ENCODE measurements at places on chromosomes 6 and 20.
A peak's percentile ranks its signal among the peaks of the same experiment; 100 is the strongest.

- no peak for DNase-seq
Observed at GRCh38 chr6:124057461-124057860, 253.8 kb downstream of the NKAIN2 start.

GRCh38 chr6:25086500-25087091, 150.8 kb upstream of the RIPOR2 start:
- DNase-seq, result no peak

DNA sequence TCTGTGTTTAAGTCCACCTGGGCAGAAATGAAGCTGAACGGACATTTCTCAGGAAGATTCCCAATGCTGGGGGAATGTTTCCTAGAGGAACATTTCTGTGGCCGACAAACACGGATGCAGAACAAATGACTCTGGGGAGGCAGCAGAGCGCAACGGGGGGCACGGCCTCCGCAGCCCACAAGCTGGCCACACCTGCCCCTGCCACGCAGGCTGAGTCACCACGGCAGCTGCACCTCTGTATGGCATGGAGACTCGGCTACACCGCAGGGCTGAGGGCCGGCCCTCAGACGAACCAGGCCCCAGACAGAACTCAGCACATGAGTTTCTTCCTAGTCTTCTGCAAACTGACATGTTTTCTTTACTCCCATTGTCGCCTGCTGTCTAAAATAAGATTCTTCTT, 10.0 kb upstream of the PRR18 start:
- no peak for DNase-seq

DNA sequence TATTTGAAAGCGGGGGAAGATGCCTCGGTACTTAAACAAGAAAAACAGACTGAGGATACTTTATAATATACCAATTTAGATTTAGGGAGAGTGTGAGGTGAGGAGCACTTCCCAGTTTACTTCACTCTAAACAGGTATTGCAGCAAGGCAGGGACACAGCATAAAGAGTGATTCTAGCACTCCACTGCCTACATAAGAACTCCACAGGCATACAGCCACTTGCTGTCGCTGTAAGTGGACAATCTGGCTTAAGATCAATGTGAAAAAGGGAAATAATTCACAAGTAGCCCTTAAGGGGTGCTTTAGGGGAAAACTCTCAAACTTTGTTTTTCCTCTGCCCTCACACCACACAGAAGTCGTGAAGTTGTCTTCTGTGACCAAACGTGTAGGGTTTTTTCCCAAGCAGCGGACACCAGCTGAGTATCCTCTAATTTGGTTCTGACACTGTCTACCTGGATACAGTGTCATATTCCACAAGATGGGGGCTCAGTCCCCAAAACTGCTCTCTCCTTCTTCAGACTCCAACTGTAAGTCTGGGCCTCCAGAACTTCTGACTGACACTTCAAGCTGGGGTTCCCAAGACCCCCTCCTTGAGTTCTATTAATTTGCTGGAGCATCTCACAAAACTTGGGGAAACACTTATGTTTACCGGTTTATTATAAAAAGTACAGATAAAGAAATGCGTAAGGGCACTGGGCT, 9.3 kb downstream of the ADNP start:
- no peak for DNase-seq

DNA sequence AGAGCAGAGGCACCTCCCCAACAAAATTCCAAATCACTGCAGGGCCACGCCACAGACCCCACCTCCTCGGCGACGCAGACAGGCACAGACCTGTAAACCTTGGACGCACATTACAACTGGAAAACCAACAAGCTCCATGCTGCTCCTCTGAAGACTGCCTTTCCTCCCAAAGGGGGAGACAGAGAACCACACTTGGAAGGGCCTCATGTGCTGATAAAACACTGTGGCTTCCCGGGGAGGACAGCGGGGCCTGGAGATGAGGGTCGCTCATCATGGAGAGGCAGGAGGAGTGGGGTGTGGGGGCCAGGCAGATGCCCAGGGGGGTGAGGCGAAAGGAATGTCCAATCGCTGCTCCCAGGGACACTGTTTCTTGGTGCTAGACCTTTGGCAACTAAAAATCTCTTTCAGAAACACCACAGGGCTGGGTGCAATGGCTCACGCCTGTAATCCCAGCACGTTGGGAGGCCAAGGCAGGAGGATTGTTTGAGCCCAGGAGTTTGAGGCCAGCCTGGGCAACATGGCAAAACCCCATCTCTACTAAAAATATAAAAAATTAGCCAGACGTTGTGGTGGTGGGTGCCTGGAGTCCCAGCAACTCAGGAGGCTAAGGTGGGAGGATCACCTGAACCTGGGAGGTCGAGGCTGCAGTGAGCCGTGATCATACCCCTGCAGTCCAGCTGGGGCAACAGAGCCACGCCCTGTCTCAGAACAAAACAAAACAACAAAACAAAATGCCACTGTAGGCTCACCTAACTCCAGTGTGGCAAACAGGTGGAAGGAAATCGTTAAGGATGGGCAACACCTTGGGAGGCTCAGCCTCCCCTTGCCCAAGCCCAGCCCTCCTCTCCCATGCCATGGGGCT, 53.8 kb downstream of the ABHD12 start:
- no peak for DNase-seq

DNA sequence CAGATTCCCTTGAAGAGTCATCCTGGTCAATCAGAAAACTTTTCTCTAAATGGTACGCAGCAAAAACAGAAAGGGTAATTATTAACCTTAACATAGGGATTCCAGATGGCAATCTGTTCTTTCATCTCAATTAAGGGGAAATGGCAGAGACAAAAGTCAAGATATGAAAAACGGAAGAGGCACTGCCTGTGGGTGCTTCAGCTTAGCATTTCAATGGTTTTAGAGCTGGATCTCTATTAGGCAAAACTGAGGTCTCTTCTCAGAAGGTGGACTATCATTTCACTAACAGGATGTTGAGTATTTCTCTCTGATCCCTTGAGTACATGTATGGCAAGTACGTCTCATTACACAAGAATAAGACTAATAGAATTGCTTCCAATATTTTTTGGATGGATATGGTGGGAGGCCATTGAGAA, 296.9 kb downstream of the HIVEP2 start:
- DNase-seq, result no peak

DNA sequence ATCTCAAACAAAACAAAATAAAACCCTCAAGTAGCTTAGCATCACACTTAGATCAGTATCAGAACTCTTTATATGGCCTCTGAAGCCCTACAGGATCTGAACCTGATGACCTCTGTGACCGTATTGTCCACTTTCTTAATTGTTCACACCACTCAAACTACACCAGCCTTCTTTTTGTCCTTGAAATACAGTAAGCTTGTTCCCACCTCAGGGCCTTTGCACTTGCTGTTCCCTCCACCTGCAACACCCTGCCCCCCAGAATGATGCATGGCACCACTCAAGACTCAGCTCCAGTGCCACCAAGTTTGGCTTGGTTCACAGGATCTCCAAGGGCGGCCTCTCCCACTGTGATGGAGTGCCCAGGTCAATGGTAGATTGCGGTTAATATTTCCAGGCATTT, 25.7 kb downstream of the CPNE5 start:
- DNase-seq, result no peak

DNA sequence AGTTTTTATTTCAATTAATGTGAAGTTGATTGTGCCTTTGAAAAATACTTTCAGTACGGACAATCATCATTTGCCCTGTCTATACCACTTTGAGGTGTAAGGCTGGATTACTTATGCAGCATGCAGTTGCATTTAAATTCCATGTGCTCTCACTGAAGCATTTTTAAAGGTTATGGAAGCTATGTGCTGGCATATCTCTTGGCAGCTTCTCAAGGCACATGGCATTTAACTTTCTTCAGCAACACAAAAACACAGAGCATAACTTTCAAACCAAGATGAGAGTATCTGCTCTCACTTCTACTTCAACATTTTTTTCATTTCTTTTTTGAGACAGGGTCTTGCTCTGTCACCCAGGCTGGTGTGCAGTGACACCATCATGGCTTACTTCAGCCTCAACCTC, 360.6 kb upstream of the RUNX2 start:
- no peak for DNase-seq

DNA sequence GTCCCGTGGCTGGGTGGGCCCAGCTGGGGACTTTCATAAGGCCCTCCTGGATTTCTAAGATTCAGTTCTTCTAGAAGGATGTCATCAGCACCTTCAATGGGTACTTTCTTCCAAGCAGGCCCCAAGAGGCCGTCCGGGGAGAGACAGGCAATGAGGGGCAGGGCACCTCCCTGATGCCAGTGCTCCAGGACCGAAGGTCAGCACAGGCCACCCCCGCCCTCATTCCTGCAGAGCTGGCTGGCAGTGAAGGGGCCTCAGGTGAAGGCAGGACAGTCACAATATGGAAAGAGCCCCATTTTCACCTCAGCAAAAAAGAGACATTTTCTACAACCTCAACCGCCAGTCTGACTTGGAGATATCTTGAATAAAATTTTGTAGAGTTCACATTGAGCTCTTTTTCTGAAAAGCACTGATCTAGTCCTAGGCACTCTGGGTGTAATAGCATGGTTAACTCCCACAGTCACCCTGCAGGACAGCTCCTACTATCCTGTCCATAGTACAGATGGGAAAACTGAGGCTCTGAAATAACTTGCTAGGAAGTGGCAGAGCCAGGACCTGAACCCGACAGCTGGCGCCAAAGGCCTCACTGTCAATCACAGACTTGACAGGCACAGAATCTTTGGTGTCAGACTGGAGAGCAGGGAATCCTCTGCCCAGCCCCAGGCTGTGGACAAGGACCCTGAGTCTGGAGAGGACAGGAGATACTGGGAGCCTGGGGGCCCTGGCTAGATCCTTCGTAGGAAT, 50.3 kb downstream of the RRBP1 start:
- no peak for DNase-seq

DNA sequence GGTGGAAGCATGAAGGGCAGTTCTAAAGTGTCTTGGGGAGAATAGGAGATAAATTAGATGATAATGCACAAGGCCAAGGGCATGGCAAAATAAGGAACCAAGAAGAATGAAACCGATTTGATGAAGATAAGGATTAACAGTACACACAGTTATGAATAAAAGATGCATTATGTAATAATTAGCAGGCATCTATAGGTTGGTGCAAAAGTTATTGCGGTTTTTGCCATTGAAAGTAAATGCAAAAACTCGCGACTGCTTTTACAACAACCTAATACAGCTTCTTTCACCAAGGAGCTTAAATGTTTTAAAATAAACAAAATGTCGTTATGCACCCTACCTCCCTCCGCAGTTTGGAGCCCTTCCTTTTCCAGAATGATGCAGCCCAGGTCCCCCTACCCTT, 29.0 kb downstream of the MAS1 start:
- DNase-seq, result no peak

GRCh38 chr20:64108731-64109681, 1.6 kb upstream of the NPBWR2 start:
- DNase-seq, result peak; percentile 83

GRCh38 chr6:29792123-29793035, 35.2 kb upstream of the HLA-G start:
- DNase-seq, result no peak

DNA sequence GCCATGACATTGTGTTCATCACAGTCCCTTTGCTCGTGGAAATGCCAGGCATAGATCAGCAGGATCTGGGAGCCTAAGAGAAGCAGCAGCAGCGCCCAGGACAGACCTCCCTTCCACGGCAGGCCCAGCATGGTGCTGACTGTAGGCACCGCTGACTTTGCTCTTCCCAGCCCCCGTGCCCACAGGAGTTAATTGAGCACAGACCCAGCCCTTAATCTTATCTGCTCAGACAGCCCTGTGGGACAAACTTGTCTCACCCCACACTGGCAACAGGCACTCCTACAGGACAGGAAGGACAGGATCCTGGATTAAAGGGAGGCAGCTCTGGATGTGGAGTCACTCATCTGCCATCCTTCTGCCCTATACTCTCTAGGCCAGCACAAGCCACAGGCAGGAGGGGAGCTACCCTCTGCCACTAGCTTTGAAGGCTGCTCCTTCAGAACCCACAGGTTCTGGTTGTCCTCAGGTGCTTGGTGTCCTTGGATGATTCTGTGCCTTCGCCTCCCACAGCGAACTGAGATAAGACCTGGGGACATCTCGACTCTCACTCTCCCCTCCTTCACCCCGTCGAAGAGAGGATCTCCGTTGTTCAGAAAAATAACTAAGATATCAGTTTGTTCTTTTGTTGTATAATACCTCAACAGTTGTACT, at the start of gene CST9L:
CST9L (minus strand) TSS at position 165 of the 651 bp plus-strand sequence; CDS start at position 131, 34 bp downstream.
- no peak for DNase-seq

DNA sequence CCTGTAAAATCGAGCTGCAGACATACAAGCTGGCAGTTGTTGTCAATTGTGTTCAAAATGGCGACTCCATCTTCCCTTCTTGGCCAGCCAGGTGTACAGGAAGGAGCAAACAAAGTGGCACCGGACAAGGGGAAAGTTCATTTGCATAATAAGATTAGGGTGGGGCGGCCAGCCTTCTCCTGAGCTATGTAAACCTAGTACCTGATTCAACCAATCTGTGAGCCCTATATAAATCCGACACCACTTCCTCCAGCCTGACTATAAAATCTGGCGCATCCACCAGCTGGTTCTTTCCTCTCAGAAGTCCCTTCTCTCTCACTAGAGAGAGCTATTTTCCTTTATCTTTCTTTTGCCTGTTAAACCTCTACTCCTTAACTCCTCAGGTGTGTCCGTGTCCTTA, 8.1 kb upstream of the HBS1L start:
- DNase-seq, result no peak

DNA sequence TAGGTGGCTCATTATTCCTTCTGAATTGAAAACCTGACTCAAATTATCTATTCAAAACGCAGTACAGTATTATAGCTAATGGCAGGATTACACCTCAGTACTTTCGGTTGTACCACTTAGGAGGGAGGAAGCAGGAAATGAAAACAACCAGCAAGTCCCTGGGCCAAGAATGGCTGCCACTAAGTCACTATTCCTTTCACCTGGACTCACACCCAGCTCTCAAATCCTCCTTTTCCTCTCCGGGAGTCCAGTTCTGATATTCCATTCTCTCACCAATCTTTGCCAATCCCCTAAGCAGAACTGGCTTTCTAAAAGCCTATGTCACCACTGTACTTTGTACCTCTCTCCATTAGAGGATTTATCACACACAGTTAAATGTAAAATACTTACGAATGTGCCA, 20.6 kb downstream of the TMEM242 start:
- no peak for DNase-seq

DNA sequence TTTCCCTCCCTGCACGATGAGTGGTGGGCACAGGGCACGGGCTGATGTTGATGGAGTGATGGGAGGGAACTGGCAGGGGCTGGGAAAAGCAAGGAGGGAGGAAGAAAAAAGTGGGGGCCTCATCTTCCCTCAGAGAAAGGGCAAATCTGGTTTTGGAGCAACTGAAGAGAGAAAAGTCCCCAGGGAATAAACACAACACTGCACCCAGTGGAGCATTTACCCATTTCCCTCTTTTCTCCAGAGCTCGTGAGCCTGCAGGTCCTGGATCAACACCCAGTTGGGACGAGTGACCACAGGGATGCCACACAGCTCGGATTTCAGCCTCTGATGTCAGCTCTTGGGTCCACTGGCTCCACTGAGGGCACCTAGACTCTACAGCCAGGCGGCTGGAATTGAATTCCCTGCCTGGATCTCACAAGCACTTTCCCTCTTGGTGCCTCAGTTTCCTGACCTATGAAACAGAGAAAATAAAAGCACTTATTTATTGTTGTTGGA, 11.4 kb downstream of the MICA start:
- no peak for DNase-seq

GRCh38 chr6:111975466-111975865, 78.4 kb upstream of the CCN6 start:
- no peak for DNase-seq
